ENCODE measurements at places on chromosomes 7 and 10.

DNA sequence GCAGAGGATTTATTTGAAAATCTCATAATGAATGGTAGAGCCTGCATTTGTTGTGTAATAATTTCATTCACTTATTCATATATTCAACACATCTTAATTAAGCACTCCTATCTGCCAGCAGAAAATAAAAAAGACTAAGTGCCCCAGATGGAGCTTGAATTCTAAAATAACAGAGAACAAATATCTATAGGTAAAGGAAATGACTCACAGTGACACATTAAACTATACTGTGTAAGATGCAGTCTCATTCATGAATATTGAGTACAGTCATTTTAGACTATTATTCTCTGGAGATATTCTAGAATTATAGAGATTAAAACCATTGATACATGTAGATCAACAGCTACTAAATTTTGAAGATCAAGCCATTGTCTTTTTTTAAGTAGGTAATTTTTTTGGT is 72.1 kb downstream of the PTPRZ1 start:
- no peak for DNase-seq

DNA sequence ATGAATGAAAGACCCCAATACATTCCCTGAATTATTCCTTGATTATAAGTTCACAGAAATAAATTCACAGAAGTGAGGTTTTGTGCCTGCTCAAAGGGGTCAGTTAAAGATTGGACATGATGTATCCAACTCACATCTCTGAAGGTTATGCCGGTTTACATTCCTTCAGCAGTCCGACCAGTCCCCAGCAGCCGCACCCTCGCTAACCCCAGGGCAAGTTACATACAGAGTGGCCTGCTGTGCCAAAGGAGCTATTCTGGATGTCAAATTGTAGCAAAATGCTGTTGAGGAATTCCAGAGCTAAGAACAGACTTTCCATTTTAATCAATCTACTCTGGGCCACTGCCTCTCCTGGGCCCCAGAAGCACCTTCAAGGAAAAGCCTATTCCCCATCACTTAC is 20.3 kb downstream of the PSAP start:
- DNase-seq, result no peak

DNA sequence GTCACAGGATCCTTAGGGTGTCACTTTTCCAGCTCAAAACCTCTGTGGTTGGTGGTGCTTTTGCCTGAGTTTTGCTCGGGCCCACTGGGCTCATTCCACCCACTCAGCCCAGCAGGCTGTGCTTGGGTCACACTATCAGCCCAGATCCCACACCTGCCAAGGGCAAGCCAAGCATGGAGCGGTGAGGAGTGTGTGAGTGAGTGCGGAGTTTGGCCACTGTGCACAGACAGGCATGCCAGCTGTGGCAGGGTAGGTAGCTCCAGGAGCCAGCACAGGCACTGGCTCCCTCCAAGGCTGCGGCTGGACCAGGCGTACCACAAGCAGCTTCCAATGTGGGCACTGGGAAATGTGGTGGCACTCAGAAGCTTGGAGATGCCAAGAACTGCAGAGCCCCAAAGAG is 43.9 kb upstream of the TECTB start:
- DNase-seq, result no peak

GRCh38 chr10:22365233-22365632 is 19.9 kb downstream of the SPAG6 start:
- DNase-seq, result no peak

GRCh38 chr7:4631380-4632179 is 50.5 kb upstream of the FOXK1 start:
- no peak for DNase-seq

DNA sequence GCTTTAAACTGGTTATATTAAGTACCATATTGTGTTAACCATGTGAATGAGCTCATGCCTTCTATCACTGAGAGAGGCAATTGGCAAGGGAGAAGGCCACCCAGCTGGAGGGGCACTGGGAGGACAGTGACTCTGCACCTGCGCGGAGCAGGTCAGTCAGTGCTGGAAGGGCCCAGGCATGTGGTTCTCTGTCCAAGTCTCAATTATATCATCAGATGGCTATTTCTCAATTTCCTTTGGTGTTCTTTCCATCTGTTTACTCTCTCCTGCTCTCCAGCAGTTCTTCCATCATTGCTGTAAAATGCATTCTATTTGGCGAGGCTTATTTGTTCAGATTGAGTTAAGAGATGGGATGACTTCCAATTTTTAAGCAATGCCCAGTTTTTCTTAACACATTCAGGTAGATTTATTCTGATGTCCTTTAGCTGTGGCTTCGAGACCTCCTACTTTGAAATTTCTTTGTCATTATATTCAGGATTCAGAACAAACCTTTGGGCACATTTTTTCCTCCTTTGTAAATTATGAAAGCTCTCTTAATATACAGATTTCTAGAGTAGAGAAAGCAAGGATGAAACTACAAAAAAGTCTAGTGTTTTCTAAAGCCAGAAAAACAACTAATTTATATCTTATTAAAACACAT is 159.3 kb downstream of the BMPER start:
- no peak for DNase-seq

DNA sequence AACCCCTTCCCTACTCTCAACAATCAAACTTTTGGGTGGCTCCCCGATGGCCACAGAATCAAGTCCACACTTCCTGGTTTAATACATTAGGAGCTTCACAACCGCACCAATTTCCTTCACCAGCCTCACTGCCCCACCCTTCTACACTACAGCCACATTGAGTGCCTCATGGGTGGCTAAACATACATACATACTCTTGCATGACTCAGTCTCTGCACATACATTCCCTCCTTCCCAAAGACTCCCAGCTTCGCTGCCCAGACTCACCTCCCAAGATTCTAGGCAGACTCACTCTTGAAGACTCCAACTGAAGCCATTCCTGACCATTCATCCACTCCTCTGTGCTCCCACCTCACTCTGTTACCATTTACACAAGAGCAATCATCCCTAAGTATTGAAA is 15.9 kb downstream of the VPS41 start:
- no peak for DNase-seq

All from CD4-positive, alpha-beta T cell treated with Interferon alpha-2 for 1 hour (primary cell).